ENCODE measurements at places on chromosomes 5 and 9.

- DNase-seq: no peak
Observed at GRCh38 chr9:16257604-16258003, 612.9 kb downstream of the BNC2 start.

GRCh38 chr5:110736753-110737152 is 2.1 kb upstream of the SLC25A46 start:
- DNase-seq: no peak

GRCh38 chr5:100731768-100732167 is 171.3 kb downstream of the ST8SIA4 start:
- no peak for DNase-seq

- DNase-seq: no peak
Observed at GRCh38 chr5:108925073-108925472, 177.4 kb downstream of the FER start.

DNA sequence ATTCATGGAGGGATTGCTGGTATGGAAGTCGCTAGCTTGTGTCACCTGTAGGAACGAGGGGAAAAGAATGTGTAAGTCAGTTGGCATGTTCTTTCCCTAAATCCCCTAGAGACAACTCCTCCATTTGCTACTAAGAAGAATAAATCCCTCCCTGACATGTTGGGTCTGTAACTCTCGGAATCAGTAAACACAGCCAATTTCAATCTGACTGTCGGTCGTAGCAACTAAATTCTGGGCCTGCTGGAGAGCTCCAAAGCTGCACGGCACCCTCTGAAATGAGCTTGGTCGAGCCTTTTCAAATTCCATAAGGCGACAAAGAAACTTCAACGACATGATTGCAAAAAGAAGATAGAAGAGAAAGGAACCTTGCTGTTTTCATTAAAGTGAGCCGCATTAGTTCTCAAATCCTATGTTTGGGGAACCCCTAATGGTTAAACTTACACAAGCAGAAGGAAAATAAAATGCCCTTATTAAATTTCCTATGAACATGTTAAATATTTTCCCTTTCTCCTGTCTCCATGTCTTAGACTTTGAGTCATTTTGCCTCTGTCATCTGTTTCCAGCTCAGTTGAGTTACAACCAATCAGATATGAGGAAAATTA is 735.8 kb upstream of the WWC1 start:
- no peak for DNase-seq

GRCh38 chr9:134717924-134718645 is 76.5 kb downstream of the COL5A1 start:
- no peak for DNase-seq

DNA sequence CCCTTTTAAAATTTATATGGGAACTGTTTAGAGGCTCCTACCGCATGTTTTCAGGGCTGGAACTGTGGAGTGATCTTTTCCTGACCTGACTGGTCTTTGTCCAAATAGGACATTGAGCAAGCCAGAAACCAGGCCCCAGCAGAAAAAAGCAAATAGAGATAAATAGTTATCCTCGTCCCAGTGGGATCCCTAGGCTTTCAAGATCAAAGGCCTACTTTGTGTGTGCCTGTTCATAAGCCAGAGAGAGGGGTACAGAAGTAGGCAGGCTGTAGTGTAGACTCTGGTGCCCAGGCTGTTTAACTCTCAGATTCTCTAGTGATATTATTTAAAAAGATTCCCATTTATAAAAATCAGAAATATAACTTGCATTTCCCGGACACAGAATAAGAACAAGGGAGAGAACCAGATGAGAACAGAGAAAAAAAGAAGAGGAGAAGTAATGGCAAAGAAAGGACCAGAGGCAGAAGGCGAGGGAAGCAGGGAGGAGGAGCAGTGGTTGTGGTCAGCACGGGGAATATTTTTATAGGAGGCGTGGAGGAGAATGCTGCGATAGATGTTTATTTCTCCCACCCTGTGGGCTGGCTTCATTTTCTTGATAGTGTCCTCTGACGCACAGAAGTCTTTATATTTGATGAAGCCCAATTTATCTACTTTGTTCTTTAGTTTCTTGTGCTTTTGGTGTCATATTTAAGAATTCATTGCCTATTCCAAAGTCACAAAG is 101.2 kb downstream of the AOPEP start:
- DNase-seq: no peak

- no peak for DNase-seq
Observed at GRCh38 chr9:109604781-109605180, 106.7 kb upstream of the PTPN3 start.

GRCh38 chr9:81680006-81680405 is 9.3 kb downstream of the TLE1 start:
- no peak for DNase-seq

DNA sequence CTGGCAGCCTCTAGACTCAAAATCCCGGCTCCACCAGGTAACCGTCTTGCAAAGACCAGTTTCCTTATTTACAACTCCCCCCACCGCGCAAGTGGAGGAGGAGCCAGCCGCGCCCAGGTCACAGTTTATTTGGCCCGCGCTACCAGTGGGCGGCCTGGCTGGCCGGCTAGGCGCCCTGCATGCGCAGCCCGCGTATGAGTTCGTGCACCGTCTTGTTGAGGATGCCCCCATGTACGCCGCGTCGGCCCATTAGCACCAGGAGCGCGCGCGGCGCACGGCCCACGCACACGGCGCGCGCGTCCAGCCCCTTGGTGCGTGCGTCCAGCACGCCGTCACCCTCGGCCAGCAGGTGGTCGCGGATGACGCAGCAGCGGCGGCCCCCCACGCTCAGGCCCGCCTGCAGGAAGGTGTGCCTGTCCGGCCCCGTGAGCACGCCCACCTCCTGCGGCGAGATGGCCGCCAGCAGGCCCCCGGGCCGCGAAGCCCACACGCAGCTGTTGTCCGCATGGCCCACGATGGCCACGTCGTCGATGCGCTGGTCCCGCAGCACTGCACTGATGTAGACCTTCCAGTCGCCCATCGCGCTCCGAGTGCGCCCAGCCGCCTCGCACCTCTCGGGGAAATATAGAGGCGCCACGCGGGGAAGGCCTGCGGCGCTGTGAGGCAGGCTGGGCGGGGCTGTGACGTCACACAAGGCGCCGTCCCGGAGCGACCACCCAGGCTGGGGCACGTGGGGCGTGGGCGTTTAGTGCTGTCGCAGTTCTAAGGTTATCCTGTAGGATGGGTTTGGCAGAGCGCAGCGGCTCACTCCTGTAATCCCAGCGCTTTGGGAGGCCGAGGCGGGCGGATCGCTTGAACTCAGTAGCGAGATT is at the start of gene PFN3:
Gene PFN3 (minus strand): TSS at position 665 of the 872 bp plus-strand sequence. CDS start 85 bp downstream, at position 580.
- DNase-seq: no peak

DNA sequence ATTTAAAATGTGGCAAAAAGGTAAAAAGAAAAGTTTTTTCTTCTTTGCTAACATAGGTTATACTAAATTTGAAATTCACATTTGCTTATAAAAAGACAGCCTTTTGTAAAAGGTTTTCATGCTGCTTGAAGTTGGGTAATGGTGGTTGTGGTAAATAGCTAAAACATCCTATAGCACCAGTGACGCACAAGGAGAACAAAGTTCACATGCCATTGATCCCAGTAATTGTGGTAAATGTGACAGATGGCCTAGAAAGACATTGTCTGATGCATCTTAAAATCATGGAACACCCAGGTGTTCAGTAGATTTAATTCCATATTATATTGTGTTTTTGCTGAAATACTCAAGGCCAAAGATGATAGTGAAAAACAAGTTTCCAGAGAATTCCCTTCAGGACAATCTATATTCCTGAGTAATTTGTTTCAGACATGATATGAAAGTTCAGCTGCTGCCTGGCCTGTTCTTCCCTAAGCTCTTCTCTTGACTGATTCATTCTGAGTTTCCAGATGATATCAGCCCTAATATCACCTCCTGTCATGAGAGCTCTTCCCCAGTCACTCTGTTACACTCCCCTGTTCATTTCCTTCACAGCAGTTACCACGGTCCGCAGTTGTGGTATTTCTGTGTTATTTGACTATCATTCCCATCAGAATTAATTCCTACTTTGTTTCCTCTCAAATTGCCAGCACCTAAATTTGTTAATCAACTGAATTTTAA is 4.6 kb upstream of the FBXL17 start:
- DNase-seq: no peak

DNA sequence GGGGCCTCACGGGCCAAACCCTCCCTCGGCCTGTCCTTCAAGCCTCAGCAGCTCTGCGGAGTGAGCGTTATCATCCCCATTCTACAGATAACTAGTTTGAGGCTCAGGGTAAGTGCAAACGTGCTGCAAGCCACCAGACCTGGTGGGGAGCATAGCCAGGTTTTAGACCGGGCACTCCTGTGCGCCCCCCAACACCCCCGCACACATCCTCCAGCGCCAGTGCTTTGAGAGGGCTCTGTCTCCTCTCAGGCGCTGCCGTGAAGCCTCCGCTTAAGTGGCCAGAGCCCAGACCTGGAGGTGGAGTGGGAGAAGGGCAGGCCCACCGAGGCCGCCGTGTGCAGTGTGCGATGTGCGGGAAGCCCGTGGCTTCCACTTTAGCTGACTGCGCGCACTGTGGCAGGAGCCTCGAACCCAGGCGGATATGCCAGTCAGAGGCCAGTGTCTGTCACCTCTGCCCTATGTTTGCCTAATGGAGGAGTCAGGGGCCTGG is 1.6 kb upstream of the MGAT1 start:
- no peak for DNase-seq

DNA sequence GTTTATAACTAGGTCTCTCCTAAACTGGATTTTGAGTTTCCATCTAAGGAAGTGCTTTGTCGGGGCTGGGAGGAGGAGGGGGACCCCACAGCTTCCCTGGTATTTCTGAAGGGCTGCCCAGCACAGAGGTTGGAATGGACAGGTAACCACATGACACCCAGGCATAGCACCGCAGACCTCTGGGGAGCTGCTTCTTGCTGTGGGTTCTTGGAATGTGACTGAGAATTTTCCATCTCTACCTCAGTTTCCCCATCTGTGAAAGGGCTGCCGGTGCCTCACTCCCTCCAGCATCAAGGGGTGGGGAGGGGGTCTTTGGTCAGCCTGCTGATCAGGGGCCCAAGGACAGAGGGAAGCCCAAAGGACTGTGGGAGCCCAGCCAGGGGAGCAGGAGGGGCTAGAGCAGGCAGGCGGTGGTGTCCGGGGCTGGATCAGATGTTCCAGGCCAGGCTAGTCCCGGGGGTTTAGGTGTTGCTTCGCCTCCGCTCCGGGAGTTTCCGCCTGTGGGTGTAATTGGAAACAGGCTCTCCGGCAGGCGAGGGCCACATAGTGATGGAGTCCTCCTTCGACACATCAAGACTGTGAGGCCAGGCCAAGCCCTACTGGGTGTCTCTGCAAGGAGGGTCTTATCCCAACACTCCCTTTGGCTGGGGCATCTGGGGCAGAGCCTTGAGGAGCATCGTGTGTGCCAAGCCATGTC is 3.3 kb downstream of the OLFML2A start:
- no peak for DNase-seq

- no peak for DNase-seq
Observed at GRCh38 chr5:67815455-67816391, 399.8 kb upstream of the PIK3R1 start.
